ENCODE measurements at places on chromosomes 13 and 19. TPM values are rescaled to one million over a fixed set of nuclear protein-coding genes. Genes with fewer than 3 reads are reported as not detected.

Gene OR7D2
- 2.0 TPM for polyA plus RNA-seq

Gene ZNF98
- 2.2 TPM for polyA plus RNA-seq

Gene GFY
- polyA plus RNA-seq, result not detected

Gene NKPD1
- polyA plus RNA-seq, result 0.10 TPM

Gene SULT2A1
- 0.35 TPM for polyA plus RNA-seq

DNA sequence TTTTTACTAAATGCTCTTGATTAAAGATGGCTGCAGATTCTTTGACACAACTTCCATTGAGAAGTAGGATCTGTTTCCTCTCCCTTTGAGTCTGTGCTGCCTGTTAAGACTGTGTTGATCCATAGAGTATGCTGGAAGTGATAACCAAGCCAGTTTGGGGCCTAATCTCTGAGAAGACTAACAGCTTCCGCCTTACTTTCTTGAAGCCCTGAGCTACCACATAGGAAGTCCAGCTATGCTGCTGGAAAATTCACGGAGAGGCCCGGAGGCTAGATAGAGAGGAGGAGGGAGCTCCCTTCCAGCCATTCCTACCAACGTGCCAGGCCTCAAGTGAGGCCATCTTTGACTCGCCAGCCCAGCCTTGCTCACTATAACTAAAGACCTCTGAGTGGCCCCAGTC is 12.5 kb downstream of the RAP2A start:
- no peak for DNase-seq

GRCh38 chr13:49904729-49905456 is 31.2 kb downstream of the SPRYD7 start:
- no peak for DNase-seq

- peak; percentile 72 for DNase-seq
Observed at GRCh38 chr19:18742838-18743783, 48.0 kb downstream of the COMP start.

DNA sequence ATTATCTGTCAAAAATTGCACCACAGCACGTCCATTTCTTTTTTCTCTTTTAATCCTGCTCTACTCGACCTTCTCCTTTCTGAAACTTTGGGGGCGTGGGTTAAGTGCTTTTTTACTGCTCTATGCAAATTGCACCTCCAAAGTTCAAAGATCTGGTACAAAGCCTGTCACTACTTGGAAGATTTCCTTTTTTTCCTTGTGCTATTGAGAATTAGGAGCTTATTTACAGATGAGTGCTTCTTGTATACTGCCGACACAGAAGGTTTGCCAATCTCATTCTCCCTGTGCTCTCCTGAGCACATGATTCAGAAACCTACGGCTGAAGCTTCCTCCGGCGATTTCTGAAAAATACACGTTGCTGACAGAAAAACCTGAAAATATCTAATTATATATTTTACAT is 94.8 kb downstream of the TEX29 start:
- no peak for DNase-seq

- DNase-seq, result no peak
Observed at GRCh38 chr19:19205416-19206410, 2.5 kb upstream of the NR2C2AP start.

DNA sequence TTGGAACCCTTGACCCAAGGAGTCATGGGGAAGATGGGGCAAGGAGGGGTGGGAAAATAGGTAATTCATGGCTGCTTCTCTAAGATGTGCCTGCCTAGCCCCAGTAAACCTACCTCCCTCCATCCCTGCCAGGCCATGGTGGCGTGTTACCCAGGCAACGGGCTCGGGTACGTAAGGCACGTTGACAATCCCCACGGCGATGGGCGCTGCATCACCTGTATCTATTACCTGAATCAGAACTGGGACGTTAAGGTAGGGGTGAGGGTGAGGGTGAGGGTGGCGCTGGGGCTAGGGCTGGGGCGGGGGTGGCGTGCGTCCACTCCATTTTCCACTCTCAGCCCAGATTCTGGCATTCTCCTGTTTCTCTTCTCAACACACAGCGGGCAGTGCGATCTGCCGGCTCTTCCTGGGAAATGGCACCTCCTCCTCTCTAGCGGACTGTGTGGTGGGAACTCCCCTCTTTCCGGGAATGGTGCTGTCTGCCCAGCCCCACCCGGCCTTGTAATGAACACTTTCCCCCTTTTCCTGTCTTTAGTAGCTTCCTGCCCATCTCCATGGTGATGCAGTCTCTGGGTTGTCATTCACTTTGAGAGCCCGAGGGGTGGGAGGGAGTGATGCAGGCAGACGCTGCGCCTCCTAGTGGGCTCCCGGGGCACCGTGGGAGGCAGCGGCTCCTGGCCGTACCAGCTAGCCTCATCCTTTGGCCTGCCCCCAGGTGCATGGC is 7.6 kb downstream of the EGLN2 start:
- peak; percentile 88 for DNase-seq

- no peak for DNase-seq
Observed at GRCh38 chr13:71964491-71965100, 97.6 kb upstream of the DACH1 start.

- DNase-seq, result no peak
Observed at GRCh38 chr19:13951799-13952153, 533 bp upstream of the DCAF15 start.

GRCh38 chr19:40266119-40266518 is 19.0 kb downstream of the AKT2 start:
- DNase-seq, result no peak

- DNase-seq, result no peak
Observed at GRCh38 chr13:32334671-32335070, 19.4 kb downstream of the BRCA2 start.

GRCh38 chr19:6602729-6603114 is 11.8 kb upstream of the CD70 start:
- DNase-seq, result no peak

GRCh38 chr13:85142351-85142927 is 656.8 kb downstream of the SLITRK6 start:
- DNase-seq, result no peak

GRCh38 chr13:51006067-51006845 is 96.7 kb downstream of the RNASEH2B start:
- no peak for DNase-seq

DNA sequence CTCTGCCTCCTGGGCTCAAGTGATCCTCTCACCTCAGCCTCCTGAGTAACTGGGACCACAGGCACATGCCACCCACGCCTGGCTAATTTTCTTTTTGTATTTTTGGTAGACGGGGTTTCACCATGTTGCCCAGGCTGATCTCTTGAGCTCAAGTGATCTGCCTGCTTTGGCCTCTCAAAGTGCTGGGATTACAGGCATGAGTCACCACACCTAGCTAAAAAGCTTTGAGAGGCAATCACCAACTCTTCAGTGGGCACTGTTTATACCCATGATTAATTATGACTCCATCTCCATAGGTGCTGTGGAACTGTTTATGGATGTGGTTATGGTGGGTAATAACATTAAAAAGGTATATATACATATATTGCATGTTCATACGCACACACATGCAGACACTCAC is 7.5 kb upstream of the RBM26 start:
- no peak for DNase-seq

DNA sequence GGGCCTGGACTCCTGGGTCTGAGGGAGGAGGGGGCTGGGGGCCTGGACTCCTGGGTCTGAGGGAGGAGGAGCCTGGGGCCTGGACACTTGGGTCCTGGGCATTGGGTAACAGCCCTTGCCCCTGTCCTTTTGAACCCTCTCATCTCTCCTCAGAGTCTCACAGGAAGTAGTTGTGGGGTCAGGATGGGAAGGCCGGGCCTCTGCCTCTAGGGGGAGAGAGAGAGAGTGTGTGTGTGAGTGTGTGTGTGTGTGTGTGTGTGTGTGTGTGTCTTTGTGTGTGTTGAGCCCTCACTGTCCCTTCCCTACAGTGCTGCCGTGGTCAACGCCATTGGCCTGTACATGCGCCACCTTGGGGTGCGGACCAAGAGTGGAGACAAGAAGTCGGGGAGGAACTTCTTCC is 10.9 kb downstream of the ARHGEF1 start:
- no peak for DNase-seq

GRCh38 chr13:61286148-61286745 is 129.4 kb downstream of the PCDH20 start:
- DNase-seq, result no peak

DNA sequence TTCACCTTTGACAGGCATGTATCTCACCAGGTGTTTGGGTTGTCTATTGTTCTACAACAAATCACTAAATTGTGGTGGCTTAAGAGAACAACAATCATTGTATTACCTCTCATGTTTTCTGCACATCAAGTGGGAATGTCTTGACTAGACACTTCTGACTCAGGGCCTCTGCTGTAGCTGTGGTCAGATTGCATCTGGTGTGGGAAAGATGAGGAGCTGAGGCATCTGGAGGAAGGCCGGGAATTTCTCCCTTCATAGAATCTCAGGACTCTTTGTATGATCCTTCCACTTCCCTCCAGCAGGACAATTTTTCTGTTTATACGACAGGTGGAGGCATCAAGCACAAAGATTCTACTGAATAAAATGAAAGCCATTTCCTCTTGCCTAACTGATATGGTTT is 511.8 kb upstream of the NBEA start:
- no peak for DNase-seq

DNA sequence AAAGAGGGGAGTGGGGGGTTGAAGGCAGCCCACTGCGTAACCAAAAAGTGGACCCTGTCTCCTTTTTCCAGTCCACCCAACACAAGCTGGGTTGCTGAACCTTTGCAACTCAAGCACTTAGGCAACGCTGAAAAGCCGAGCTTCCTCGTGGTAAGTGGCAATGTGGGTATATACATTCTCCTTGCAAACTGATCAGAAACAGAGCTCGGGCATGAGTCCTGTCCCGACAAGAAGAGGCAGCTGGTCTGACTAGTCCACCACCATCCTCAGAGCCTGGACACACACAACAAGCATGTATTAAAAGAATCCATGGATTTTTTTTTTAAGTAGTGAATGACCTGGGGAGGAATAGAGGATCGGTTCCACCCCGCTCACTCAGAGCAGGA is 240.6 kb upstream of the ZNF507 start:
- DNase-seq, result no peak
